Left renal pelvis (tissue), 4 donors: ENCODE measurements at places on chromosomes 2 and 18. TPM values are rescaled to one million over a fixed set of nuclear protein-coding genes. Genes with fewer than 3 reads are reported as not detected.

CNTNAP5 gene
- 0.06 TPM for polyA plus RNA-seq

TYMS gene
- 121 TPM for polyA plus RNA-seq

NPAS2 gene
- 14.9 TPM for polyA plus RNA-seq

PLEKHH2 gene
- polyA plus RNA-seq, result 40.4 TPM

IL18RAP gene
- 0.42 TPM for polyA plus RNA-seq

SIGLEC15 gene
- 0.69 TPM for polyA plus RNA-seq

PRLH gene
- not detected for polyA plus RNA-seq

ST6GAL2 gene
- polyA plus RNA-seq, result 21.7 TPM

UGT1A10 gene
- not detected for polyA plus RNA-seq
